ENCODE measurements at places on chromosomes 5 and 9.

- no peak for DNase-seq
These were observed 92.8 kb upstream of the EPB41L4A start for GRCh38 chr5:112511920-112512319.

DNA sequence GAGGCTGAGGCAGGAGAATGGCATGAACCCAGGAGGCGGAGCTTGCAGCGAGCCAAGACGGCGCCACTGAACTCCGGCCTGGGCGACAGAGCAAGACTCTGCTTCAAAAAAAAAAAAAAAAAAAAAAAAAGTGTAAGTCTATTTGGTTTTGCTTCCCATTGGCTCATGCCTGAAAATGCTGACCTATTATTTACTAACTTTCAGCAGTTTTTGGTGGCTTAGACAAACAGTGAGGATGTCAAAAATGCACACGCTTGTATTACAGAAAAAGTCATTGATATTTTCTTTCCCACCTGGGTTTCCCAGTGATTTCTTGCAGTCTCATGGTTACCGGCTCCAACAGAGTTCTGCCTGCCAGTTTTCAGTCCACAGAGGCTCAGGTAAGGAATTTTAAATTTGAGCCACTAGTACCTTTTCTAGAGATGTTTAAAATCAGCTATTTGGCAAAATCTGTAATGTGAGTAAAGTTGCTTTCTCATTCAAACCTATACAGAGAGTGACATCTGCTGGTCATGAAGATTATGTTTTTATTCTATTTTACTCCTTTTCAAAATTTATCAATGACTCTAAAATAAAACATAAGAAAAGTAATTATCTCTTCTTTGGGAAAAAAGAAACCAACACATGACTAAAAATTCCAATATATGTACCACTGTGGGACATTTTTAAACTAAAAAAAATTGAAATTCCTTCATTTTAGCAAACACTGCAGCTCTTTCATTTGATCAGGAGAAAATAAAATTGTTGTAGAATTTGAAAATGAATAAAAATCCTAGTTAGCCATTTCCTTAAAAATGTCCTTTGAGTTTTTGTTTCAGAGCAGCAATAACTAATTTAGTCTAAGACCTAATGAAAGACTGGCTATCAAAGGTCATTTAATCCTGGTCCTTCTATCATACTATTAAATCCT is 8.8 kb downstream of the FAM200C start:
- no peak for DNase-seq

DNA sequence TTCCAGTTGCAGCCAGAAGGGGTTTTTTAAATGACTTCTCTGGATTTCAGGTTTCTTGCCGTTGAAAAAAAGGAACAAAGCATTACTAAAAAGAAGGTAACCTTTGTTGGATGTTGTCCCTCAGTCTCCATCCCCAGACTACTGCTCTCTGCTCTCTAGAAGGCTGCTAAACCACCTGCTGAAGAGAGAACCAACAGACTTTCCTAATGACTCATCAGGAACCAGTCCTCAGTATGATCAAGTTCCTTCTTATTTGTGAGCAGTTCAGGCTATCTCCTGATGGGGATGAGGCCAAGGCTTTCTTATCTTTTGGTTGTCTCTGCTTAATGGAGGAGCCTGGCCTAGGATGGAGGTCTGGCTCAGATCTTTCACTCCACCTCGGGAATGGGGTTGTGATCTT is 4.1 kb downstream of the KIF4B start:
- DNase-seq: no peak

- DNase-seq: no peak
These were observed 54.4 kb downstream of the KCNN2 start for GRCh38 chr5:114416254-114416653.

GRCh38 chr9:131046093-131046380 is 37.1 kb downstream of the LAMC3 start:
- DNase-seq: no peak

- DNase-seq: no peak
These were observed 72.2 kb downstream of the HSD17B4 start for GRCh38 chr5:119524485-119524884.

DNA sequence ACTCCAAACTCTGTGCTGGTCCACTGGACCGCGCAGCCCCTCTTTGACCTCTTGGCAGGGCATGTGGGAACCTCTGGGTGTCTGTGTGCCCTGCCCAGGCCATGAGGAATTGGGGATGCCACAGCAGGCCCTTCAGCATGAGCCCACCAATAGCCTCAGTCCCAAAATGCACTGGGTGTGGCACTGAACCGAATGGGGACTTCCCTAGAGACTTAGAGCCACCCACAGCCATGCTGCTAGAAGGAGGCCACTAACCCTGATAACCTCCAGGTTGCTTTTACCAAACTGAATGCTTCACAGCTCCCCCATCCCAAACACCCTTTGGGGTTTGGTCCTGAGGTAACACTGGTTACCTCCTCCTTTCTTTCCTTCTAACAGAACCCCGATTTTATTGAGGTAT is 302.7 kb downstream of the PIK3R1 start:
- DNase-seq: no peak

DNA sequence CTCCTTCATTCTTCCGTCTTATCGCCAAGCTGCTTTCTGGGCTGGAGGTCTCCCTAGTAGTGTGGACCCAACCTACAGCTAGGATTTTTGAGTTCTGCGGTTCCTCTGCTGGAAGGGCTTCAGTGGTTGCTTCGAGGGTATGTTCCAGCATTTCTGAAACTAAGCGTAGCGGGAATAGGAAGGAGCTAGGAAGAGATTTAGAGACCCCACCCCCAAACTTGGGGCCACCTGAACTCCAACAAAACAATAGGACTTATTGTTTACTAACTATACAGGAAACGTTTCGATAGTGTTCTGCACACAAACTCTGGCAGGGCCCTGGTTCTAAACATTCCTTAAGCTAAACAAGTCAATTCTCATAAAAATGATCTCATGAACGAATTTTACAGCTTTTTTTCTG is 346.7 kb downstream of the PLK2 start:
- DNase-seq: no peak

GRCh38 chr9:12884736-12885395 is 110.0 kb downstream of the LURAP1L start:
- DNase-seq: no peak

DNA sequence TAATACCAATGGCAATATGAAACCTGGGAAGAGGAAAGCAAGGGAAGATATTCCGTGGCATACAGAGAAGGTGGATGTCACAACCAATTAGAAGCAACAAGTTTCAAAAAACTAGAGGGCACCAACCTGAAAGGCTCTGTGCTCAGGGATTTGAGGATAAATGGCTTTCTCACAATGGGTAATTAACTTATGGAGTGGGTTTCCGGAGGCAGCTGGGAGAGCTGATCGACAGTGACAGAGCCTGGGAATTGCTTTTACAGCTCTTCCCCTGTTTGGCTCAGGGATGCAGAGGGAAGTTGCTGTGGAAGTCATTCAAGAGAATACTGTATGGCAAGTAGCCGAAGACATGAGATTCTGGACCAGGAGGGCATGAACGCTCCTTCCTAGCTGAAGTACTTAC is 237.0 kb downstream of the KIF4B start:
- no peak for DNase-seq

DNA sequence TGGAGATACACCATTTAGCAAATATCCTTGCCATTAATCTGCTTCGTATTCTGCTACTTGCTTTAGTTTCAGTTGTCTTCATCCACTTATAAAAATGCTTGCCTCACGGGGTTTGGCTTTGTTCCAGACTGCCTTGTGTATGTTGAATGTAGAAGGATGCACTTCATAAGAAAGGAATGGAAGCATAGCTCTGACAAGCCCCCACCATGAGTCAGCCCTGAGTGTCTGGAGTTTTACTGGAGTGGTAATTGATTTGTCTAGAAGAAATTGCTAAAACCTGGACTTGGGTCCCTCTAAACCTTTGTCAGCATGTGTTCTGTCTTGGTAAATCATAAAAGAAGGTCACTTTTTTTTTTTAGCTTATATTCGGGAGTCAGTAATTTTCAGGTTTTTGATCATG is 4.6 kb downstream of the TEX48 start:
- DNase-seq: no peak

- DNase-seq: no peak
These were observed 1.4 kb downstream of the ANKRA2 start for GRCh38 chr5:73564018-73564417.

- DNase-seq: no peak
These were observed 36.8 kb upstream of the SSBP2 start for GRCh38 chr5:81787474-81788242.

DNA sequence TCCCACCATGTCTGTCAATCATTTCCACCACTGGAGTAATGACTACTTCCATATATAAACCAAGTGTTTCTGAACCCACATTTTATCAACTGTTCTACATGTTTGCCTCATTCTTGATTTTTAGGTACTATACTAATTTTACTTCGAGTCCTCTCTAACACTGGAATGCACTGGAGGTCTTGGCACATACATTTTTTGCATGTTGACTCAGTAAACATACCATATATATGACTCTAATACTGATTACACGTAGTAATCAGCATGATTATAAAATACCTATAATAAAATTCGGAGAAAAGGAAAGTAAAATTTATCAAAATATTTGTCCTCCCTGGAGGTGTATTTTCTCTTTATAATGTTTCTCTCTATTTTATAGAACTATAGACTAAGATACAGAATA is 621.7 kb upstream of the NUDT12 start:
- DNase-seq: no peak

DNA sequence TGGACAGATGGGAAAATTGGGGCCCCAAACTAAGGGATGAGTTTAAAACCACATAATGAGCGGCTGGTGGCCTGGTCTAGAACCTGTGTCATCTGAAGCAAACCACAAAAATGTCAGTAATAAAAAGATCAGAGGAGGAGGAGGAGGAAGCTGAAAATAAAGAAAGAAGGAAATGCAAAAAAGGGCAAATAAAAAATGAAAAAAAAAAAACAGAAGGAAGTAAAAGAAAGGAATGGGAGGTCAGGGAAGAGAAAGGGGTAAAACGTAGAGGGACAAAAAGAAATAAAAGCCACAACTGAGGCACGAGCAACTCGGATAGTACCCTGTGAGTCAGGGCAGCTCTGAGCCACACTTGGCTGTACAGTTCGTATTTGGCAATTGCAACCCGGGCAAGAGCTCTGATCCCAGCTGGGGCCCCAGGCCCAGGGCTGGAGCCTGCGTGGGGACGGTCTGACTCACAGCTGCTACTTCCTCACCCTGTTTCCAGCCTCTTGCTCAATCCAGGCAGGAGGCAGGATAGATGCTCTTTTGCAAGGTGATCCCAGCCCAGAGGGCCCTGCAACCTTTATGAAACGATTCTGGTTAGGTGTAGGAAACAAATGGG is 137.9 kb upstream of the TRIM32 start:
- no peak for DNase-seq

DNA sequence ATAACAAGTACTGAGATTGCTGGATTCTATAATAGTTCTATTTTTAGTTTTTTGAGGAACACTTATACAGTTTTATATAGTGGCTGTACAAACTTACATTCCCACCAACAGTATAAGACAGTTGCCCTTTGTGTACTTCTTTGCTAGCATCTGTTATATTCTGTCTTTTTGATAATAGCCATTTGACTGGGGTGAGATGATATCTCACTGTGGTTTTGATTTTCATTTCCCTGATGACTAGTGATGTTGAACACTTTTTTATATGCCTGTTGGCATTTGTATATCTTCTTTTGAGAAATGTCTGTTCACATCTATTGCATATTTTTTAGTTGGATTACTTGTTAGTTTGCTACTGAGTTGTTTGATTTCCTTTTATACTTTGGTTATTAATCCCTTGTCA is 204.1 kb upstream of the SMC2 start:
- DNase-seq: no peak

- no peak for DNase-seq
These were observed 322.0 kb downstream of the NTRK2 start for GRCh38 chr9:84991514-84991870.

GRCh38 chr5:174166231-174167079 is 120.9 kb downstream of the NSG2 start:
- DNase-seq: no peak

GRCh38 chr5:135013947-135014570 is 20.0 kb downstream of the PITX1 start:
- no peak for DNase-seq

GRCh38 chr5:149730620-149731331 is 666 bp downstream of the PPARGC1B start:
- DNase-seq: peak; percentile 31

DNA sequence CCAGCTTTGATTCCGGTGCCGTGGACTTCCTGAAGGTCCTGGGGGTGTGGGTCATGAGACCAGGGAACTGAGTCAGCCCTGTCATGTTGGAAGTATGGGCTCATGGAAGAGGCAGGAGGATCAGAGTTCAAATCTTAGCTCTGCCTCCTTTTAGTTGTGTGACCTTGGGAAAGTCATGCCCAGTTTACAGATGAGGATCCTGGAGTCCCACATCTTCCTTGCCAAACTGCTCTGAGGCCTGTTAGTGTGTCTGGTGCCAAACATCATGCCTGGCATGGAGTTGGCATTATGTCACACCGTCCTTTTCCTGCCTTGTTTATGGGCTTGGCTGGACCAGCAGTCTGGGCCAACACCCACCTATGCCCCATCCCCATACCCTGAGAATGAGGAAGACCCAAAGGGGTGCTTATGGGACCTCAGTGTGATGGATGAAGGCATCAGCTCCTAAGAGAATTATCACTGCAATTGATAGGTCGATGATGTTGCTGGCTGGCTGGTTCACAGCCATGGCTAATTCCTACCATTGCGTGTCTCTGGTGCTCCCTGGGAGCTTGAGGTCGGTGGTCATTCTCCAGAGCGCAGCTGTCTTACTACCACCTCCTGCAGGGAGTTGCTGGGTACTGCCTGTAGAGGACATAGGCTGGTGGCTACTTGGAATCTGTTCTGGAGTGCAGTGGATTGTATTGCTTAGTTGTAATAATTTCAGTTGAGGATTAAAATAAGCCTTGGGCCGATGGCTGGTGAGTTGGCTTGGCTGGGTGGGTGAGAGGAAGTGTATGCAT is 140.5 kb upstream of the PITX1 start:
- DNase-seq: no peak

DNA sequence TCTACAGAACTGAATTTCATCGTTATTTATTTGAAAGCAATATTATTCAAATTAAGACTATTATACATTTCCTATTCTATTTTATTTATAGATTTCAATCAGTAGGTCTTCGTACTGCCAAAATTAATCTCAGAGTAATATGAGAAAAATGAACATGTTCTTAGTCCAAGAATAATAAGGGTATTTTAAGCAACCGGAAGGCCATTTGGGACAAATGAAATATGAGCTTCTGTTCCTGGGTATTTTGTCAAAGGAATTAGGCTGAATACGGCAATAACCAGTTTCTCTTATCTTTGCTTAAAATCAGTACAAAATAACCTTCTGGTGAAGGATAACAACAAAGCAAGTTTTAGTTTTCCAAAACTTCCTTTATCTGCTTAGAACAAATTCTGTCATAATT is 410.3 kb upstream of the PRR16 start:
- no peak for DNase-seq

- DNase-seq: no peak
These were observed 25.2 kb downstream of the KDM4C start for GRCh38 chr9:6782981-6783380.
